CD4-positive, alpha-beta T cell treated with Interleukin-17A for 4 hours (primary cell): ENCODE measurements at places on chromosomes 3 and 15.
A peak's percentile ranks its signal among the peaks of the same experiment; 100 is the strongest.

- no peak for DNase-seq
Measured at GRCh38 chr3:114879059-114880031, 267.7 kb downstream of the ZBTB20 start.

- no peak for DNase-seq
Measured at GRCh38 chr3:140342668-140343067, 335.2 kb upstream of the TRIM42 start.

DNA sequence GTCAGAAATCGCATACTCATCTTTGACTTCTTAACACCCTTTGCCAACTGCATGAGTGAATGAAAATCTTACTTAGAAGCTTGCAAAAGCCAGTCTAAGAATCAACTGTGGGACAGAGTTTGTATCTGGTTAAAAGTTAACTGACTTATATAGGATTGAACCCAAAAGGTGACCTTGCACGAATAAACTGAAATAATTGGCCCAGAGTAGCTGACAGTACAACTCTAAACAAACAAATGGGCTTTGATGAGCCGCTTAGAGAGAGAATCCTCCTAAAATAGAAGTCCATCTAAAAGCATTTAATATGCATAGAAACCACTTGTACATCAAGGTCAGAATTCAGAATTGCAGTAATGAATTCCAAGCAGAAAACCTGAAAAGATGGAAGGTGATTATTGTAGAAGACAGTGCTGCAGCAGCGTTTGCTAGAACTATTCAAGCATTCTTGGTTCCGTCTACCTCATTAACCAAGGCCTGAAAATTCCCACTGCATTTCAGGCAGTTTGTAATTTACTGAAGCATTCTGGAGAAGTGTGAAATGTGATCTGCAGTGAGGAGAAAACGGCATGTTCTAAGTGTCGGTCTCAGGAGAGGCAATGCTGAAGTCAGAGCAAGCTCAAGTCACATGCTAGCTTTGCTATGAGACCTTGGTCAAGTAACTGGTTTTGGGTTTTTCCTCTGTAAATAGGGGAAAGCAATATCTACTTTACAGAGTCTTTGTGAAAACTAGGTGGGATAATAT lies 103.7 kb downstream of the CADPS start:
- no peak for DNase-seq

DNA sequence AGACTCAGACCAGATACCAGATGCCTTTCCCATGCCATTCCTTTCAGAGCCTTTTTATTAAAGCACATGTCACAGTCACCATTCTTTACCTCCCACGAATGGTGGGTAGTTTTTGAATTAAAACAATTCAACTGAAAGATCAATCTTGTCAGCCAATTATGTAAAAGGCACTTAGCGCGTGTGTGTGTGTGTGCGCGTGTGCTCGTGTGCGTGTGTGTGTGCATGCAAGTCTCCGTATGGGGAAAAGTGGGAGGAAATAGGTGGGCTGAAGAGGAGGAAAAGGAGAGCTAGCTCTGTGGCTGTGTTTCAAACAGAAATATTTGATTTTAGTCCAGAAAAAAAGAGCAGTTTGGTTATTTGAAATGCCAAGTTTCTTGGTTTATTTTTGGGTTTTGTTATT lies 177.2 kb downstream of the KCNAB1 start:
- DNase-seq: no peak

DNA sequence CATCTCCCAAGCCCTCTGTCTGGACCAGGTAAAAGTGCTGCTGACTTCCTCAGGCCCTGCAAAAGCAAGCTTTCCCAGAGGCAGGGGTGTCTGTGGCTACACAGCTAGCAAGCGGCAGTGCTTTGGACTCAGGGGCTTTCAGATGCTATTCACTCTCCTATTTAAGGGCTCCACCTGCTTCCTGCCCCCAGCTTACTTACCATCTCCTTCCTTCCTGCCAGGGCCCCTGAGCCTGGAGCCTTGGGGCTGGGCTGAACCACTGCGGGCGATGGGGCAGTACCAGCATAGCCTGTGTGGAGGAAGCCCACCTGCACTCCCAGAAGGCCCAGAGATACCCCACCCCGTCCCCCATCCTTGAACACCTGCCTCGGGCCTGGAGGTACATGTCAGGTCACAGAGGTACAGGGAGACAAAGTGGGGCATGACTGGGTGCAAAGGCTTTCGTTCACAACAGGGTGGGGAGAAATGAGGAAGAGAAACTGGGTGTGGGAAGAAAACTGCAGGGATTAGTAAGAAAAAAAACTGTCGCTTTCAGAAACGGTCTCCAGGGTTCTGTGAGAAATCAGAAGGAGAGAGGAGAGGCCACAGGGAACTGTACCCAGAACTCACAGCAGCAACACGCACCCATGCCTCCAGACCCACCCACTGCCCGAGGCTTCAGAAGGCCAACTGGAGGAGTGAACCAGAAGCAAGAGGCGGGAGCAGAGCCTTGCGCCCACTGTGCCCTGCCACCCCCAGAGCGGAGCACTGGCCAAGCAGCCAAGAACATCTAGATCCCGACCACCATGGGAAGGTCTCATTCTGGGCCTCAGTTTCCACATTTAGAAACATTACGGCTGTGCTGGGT lies 49.5 kb downstream of the CCDC12 start:
- DNase-seq: peak; percentile 38

- no peak for DNase-seq
Measured at GRCh38 chr15:93748710-93749109, 482.7 kb upstream of the MCTP2 start.

DNA sequence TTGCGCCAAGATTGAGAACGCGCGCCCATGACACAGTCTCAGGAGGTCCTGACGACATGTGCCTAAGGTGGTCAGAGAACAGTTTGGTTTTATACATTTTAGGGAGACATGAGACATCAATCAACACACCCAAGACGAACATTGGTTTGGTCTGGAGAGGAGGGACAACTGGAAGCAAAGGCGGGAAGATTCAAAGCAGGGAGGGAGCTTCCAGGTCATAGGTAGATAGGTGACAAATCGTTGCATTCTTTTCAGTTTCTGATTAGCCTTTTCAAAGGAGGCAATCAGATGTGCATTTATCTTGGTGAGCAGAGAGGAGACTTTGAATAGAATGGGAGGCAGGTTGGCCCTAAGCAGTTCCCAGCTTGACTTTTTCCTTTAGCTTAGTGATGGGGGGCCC lies 828.4 kb upstream of the DPPA4 start:
- DNase-seq: no peak

DNA sequence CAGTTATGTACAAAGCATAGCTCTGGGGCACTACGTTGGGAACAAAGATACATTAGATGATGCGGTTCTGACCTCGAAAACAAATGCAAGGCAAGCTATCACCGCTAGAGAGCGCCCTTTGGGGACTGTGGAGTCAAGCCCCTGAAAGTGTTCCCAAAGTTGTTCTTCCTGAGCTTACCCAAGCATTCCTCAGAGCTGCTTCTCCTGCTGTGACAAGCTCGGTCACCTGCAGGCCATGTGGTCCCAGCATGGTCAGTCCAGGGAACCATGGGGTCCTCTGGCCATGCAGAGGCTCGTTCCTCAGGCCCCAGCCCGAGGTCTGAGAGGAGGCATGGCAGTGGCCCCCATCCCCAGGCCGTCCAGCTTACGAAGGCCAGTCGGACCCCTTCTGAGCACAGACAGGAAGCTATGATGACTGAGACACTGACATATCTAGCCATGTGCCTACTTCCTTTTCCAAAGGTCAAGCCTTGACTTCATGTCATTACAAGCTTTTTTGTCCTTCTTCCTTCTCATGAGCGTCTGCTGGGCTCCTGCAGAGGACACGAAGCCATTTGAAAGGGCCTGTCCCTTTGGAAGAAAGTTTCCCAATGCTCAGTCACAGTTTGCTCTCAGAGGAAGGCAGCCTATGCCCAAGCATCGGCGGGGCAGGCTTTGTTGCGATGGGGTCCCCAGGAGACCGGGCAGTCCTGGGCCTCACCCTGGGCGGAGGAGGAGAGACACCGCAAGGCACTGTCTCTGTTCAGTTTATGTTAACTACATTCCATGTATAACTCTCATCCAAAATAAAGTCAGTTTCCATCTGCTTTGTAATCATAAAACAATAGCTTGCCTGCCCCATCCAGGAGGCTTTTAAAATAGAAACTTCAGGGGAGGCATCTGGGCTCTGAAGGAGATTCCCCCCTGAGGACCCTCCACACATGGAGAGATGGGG lies 79.3 kb downstream of the ATP10A start:
- DNase-seq: peak; percentile 70

DNA sequence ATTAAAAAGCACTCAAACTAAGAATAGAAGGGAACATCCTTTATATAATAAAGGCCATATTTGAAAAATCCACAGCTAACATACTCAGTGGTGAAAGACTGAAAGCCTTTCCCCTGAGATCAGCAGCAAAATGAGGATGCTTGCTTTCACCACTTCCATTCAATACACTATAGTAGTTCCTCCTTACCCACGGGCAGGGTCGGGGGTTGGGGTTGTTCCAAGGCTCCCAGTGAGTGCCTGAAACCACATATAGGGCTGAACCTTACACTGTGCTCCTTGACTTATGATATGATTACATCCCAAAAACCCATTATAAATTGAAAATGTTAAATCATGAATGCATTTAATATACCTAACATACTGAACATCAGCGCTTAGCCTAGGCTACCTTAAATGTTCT lies 37.7 kb downstream of the ALDH1L1 start:
- no peak for DNase-seq

GRCh38 chr3:117268318-117268717 lies 558.7 kb downstream of the TUSC7 start:
- no peak for DNase-seq

- no peak for DNase-seq
Measured at GRCh38 chr15:93001156-93001555, 87.9 kb downstream of the RGMA start.

GRCh38 chr3:67202053-67202452 lies 203.9 kb downstream of the KBTBD8 start:
- DNase-seq: no peak

DNA sequence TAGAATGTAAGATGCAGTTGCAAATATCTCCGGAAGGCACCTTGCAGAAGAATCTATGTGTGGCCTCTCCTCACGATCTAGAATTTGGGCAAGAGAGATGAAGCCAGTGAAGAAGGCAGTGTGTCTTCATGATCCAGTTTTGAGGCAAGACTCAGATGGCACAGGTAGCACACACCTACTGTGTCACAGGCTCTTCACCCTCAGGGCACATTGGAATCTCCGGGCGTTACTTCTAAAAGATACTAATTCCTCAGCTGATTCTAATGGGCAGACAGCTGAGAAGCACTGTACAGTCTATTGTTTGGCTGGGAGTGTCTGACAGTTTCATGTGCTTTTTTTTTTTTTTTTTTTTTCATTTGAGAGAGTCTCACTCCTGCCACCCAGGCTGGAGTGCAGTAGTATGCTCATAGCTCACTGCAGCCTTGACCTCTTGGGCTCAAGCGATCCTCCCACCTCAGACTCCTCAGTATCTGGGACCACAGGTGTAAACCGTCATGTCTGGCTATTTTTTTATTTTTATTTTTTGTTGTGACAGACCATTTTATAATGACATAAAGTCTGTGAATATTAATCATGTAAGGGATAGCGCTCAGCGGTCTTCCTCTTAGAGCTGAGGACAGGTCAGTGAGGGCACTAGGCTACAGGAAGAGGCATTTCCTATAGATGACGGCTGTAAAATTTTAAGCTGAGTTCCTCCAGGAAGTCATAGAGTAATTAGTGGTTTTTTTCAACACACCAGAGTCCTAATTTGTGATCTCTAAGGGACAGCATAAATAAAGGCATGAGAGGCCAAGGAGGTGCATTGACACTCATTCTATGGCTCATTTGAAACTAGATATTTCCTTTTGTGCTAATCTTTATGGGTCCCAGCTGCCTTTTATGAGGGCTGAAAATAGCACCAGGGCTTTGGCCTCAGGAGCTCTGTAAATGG lies 4.0 kb downstream of the C3orf52 start:
- no peak for DNase-seq

- peak; percentile 89 for DNase-seq
Measured at GRCh38 chr3:113695786-113696645, at the start of gene USF3. Gene USF3 (minus strand): TSS chr3:113696642. CDS start chr3:113674878, 21,764 bp downstream.

DNA sequence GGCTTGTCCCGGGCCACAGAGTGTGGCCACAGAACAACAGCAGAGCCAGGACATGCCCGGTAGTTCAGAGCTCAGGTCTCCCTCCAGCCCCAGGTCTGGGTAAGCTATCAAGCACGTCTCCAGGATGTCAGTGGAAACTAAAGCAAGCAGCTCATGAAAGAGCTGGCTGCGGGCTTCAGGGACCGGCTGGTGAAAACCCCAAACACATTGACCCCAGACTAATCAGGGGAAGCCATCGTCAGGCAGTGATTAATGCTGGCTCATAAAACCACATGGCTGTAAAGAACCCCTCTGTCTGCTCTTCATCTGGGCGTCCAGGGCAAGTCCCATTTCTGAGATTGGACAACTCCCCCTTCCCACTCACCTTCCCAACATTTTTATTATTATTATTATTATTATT lies 37.8 kb downstream of the LMCD1 start:
- no peak for DNase-seq

DNA sequence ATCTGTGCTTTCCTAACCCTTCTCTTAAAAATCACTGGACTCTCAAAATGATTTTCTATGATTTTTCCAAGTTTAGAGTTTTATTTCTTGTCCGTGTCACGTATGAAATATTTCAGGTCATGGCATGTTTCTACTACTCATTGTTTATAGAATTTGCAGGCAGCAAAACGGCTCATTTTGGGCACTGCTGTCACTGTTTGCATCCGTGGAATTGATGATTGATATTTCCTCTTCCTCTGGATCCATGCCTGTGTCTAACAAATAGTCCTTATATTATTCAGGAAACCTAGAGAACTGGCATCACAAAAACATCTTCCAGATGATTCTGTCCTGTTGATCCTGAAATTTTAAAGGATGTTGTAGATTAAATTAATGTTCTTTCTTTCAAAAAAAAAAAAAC lies 47.6 kb downstream of the LARS2 start:
- DNase-seq: no peak

DNA sequence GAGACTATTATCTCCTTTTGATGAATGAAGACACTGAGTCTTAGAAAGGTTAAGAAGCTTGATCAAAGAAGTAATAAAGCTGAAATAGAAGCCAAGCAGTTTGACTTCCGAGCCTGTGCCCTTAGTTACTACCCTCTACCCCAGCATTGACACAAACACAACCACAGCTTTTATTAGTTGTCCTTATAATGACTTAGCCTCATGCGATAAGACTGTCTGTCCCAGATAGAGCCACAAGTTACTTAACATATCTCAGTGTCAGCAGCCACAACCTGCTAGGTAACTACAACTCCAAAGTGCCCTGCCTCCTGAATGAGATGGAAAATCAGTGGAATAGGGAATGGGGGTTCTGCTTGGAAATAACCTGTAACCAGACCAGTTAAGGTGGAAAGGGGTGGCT lies 781.6 kb upstream of the CFAP20DC start:
- DNase-seq: no peak
